ENCODE measurements at places on chromosomes 6 and 20.

- DNase-seq, result no peak
Measured at GRCh38 chr6:20166210-20166609, 46.1 kb downstream of the MBOAT1 start.

DNA sequence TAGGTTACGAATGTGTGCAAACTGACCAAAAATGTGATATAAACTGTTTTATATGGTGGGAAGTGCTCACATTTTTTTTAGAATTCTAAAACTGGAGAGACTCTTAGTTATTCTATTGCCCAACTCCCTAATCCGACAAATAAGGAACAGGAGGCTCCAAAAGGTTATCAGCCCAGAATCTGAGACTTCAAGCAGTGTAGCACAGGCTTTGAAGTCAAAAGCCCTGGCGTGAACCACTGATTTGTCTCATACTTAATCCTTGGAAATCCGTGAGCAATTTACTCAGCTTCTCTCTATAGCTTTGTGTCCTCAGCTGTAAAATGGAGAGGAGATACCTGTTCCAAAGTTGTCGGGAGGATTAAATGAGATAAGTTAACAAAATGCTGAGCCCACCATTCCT is 368.8 kb upstream of the SASH1 start:
- no peak for DNase-seq

GRCh38 chr6:113120224-113120581 is 736.9 kb upstream of the MARCKS start:
- DNase-seq, result no peak

GRCh38 chr20:50470264-50470858 is 39.8 kb upstream of the PTPN1 start:
- DNase-seq, result no peak

- no peak for DNase-seq
Measured at GRCh38 chr6:158909938-158910337, 90.1 kb downstream of the RSPH3 start.

DNA sequence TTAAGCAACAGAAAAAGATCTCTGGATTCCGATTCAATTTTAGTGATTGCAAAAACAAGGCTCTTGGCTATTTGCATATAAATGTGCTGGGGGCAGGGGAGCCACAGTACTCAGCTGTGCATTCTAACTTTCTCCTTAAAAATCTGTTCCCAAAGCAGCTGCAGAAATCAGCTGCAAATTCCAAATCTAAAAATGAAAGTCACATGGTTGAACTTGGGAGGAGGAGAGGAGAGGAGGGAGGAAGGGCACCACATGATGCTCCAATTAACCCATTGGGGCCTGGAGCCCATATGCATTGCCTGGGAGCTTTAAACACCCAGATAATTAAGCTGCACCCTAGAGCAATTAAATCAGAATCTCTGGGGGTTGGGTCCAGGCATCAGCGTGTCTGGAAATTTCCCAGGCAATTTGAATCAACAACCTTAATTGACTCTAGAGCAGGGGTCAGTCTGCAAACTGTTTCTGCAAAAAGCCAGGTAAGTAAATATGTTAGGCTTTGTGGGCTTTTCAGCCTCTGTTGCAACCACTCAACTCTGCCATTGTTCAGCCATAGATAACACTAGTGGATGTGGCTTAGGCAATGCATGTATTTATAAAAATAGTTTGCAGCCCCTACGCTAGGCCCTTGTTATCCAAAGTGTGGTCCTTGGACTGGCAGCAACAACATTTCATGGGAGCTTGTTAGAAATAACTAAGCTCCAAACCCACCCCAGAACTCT is 508.1 kb downstream of the KIF16B start:
- DNase-seq, result no peak
